ENCODE measurements at places on chromosomes 5 and 9.
A peak's percentile ranks its signal among the peaks of the same experiment; 100 is the strongest.

DNA sequence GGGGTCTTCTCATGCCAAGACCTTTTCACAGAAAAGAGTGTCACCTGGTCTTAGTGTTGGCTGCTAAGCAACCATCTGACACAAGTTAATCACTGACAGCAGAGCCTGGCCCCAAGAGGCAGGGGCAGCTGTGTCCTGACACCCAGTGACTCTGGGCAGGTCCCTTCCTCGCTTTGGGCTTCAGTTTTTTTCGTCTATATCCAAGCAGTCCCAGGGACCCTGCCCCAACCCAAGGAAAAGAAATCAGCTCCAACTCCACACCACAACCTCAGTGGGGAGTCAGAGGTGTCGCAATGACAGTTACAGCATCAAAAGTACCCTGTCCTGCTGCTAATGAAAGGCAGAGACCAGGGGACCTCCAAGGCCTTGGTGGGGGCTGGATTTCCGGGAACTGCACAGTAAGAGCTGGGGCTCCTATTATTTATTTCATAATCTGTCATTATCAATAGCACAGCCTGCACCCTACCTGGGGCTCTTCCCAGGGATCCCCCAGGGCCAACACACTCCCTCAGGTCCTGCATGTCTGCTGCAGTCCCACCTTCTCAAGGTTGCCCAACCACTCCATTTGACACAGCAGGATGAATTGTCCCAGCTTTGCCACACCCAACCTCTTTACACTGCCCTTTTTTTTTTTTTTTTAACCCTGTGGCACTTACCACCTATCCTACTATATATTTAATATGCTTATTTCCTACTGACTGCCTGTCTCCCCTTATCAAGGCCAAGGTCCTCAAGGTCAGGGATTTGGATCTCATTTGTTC, 9.4 kb downstream of the ANKS6 start:
- no peak for DNase-seq

DNA sequence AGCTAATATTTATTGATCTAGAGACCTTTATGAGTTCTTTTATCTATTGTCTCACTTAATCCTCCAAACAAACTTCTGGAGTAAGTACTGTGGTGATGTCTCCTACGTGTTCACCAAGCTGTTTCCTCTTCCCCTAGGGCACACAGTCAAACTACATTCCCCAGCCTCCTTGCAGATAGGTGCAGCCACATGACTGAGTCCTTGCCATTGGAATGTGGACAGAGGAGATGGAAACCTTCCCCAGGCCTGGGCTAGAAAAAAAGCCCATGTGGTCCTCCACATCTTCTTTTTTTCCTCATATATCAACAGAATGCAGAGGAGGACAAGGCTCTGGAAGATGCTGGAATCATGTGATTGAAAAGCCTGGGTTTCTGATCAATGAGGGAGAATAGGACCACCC, 88.0 kb downstream of the ANKRD55 start:
- DNase-seq = no peak

DNA sequence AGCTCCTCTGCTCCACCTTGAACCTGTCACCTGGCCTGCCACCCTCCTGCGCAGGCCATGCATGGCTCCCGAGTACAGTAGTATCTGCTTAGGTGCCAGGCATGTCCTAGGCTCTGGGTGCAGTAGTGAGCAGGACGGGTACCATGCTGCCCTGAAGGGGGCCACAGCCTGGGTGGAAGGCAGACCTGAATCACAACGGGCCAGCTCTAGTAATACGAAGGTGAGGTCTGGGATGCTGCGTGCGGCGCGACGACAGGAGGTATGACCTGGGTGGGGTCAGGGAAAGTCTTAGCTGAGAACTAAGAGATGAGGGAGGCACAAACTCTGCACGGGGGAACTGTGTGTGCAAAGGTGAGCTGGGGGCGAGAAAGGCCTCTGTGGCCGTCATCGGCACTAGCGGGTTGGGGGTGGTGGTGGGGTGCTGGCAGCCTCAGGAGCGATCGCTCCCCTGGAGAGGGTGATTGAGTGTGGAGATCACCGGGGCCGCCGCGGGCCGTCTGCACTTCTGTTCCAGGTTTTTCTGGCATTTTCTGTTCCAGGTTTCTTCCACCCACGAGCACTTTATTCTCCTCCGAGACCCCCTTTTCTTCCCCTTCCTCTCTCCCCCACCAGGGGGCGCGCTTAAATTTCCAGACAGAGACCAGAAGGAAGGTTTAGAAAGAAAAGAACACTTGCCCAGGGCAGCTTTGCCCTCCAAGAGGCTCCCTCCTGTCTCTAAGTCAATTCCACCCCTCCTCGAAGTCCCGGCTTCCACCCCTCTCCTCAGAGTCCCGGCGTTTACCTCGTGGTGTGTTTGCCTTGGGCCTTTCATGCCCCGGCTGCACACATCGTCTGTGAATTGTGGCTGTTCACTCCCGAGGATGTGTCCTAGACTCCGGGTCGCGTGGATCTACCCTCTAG, 15.1 kb downstream of the PDLIM4 start:
- DNase-seq = peak; percentile 78

GRCh38 chr9:113164536-113165300, 13.9 kb downstream of the SLC31A2 start:
- no peak for DNase-seq

GRCh38 chr5:138096997-138097828, 13.4 kb downstream of the WNT8A start:
- no peak for DNase-seq

DNA sequence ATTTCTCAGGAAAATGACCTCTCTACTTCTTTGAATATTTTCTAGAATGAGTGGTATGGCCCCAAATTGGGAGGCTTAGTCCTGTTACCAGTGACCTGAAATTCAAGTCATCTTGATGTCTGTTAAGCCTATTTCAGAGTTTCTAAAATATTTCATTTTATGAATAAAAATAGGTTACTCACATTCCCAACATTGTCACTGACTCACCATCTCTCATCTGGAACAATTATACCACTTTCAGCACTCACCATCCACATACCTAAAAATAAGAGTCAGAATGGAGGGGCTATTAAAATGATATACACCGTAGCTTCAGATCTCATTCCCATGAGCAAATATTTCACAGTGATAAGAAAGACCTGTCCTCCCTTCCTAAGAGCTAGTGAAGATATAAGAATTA, 71.8 kb downstream of the KIAA1958 start:
- no peak for DNase-seq

DNA sequence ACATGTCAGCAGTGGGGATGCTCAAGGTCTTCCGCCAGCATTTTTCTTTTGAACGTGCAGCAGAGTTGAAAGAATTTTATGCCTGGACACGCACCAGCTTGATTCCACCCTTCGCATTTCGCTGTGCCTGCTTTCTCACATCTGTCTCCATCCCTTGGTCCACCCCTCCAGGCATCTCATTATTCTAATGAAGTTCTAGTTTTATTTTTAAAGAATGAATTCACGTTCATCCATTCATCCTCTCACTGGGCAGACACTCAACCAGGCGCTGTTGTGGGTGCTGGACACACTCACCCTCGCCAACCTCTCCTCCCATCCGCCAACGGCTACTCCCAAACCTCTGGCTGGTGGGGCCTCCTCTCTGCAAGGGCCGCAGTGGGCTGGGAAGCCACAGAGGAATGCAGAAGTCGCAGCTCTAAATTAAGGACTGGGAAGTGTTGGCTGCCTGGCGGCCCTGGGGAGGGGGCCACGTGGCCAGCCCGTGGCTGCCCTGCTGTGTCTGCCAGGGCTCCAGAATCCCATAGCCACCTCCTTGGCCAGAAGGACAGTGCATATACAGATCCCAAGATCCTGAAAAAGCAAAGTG, 6.7 kb downstream of the SUSD3 start:
- no peak for DNase-seq

- no peak for DNase-seq
These were observed 121.0 kb downstream of the MEF2C start for GRCh38 chr5:88761939-88762338.

DNA sequence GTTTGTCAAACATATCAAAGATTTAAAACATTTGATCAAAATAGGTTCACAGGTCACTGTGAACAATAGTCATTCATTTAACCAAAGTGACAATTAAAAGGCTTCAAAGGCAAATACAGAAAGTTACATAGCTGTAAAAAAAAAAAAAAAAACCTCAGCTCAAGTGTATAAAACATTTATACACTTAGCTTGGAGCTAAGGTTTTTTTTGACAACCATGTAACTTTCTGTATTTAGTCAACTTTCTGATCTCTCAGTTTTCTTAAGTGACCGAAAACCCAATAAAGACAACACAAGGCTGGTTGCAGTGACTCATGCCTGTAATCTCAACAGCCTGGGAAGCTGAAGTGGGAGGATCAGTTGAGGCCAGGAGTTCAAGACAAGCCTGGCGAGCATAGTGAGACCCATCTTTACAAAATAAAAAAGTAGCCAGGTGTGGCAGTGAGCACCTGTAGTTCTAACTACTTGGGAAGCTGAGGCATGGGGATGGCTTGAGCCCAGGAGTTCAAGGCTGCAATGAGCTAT, 16.4 kb upstream of the UBTD2 start:
- no peak for DNase-seq

GRCh38 chr9:99199938-99200539, 21.7 kb downstream of the ALG2 start:
- no peak for DNase-seq

DNA sequence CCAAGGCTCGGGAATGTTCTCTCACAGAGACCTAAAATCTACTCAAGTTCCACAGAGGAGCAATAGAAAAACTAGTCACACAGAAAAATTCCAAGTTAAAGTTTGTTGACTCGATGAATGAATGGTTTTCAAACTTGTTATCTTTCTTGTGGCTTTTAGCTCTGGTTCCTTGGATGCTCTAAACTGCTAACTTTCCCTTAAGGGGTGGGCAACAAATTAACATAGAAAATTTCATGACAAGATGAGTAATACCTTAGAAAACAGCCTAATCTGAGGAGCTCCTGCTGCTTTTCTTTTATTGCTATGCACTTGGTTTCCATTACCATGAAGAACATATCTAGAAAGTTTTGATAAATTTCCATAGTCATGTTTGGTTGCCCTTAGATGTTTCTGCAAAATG, 100.2 kb upstream of the CCDC112 start:
- no peak for DNase-seq

- no peak for DNase-seq
These were observed 36.2 kb downstream of the NUDT12 start for GRCh38 chr5:103526164-103526915.

- no peak for DNase-seq
These were observed 24.7 kb downstream of the ZDHHC11B start for GRCh38 chr5:759781-760362.

DNA sequence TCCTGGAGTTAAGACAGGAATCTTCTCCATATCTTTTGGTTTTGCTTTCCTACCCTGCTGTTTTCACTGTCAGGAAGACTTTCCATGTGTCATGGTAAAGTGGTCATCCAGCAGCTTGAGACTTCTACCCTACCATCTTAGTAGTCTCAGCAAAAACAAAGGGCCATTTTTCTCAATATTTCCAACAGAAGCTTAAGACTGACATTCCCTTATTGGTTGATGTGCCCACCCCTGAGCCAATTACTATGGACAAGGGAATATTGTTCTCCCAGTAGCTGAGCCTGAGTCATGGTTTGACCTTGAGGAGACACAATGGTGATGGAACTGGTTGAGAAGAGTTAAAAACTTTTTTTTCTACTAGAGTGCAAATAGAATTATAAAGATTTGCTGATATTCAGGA, 105.6 kb downstream of the CSNK1G3 start:
- DNase-seq = no peak

DNA sequence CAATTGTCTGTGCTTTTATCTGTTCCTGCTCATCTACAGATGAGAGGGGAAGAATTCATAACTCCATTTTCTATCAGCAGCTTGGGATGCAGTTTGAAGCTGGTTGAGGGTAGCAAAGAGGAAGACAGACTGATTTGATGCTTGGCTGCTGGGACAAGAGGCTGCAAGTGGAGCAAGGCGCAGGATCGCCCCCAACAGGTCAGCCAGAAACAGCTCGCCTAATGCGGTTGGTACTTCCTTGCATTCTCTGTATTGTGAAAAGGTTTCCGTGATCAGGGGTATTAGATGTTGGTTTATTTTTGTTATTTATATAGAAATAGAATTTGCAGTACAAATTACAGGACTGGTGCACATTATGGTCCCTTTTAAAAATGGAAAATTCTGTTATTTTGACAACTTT, 40.6 kb downstream of the ZNF883 start:
- DNase-seq = peak; percentile 25

- DNase-seq = no peak
These were observed 55.5 kb upstream of the IFNK start for GRCh38 chr9:27468462-27469110.

DNA sequence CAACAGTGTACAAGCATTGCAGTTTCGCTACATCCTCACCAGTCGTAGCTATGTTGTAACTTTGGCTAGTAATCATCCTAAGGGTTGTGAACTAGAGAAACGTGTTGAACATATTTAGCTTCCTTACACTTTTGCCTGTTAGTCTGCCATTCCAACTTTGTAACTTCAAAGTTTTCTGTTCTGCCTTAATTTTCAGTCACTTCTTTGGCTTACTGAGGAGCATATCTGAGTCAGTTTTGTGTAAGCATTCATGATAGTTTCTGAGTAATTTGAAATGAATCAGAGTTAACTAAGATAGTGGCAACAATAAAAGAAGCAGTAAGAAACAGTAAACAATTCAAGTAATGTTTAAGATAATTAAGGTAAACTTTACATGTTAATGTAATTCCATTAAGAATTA, 58.9 kb upstream of the MCCC2 start:
- DNase-seq = no peak

- DNase-seq = no peak
These were observed 653.0 kb upstream of the MEF2C start for GRCh38 chr5:89536020-89536419.

GRCh38 chr5:84274585-84275468, 109.9 kb downstream of the EDIL3 start:
- DNase-seq = no peak

- DNase-seq = no peak
These were observed 14.7 kb upstream of the CSF1R start for GRCh38 chr5:150101023-150101422.

GRCh38 chr5:72509401-72509800, 2.2 kb upstream of the ZNF366 start:
- no peak for DNase-seq

DNA sequence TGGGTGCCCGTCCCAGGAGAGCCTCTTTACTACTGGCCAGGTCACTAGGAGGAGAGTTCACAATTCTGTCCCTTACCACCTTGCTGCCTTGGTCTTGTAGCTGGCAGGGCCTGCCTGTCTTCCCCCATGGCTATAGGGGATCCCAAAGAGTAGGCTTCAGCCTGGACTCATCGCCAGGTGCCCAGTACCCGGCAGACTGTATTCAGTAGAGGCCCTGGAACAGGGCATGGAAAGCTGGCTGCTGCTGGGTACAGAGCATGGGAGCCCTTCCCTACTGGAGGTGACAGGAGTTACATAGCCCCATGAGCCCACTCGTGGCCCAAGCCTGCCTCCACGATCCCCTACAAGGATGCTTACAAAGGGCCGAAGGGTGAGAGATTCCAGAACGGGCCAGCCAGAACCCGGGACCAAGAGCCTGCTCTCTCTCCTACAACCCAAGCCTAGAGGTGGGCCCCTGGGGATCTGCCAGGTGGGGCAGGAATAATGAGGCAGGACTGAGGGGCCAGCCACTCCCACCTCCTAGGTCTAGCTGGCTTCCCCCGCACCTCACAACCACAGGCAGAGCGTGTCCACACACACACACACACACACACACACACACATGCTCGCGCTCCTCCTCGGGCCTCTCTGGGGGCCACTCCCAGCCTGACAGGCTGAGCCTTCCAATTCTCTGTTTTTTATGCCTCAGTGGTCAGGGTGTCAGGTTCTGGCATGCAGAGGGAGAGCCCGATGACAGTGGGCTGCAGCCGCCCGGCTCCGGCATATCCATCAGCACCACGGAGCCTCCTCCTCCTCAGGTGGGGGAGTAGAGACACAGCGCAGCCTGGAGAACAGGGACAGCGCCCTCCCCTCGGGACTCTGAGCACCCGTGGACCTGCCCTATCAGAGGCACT, 186.0 kb downstream of the PAX5 start:
- peak; percentile 84 for DNase-seq

Data from retina (tissue), 1 donor.